Gastrocnemius medialis (tissue), 4 donors: ENCODE measurements at places on chromosomes 3 and 15. TPM values are rescaled to one million over a fixed set of nuclear protein-coding genes. Genes with fewer than 3 reads are reported as not detected.

The GOLGA8H gene
- total RNA-seq = not detected

DNA sequence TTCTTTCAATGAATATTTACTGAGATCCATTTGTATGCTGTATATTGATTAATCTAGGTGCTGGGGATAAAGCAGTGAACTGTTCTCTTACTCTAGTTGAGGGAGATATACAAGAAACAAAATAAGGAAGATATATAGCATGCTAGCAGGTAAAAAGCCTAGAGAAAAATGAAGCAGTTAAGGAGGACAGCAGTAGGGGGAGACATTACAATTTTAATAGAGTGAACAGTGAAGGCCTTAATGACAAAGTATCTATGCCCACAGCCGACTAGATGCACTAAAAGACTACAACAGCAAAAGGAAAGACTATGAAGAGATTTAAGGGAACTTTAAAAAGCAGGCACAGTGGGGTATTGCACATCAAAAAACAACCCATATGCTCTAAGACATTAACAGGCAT is 81.4 kb downstream of the XRN1 start:
- no peak overlapping the region for H3K27ac ChIP-seq
- H3K36me3 ChIP-seq = peaks cover 4% of the 10 kb centered on the region
- no peaks in the 10 kb centered on the region for H3K27me3 ChIP-seq
- no peaks in the 10 kb centered on the region for H3K4me1 ChIP-seq

The OXNAD1 gene
- 12.3 TPM for total RNA-seq

- no peak for DNase-seq
- no peak overlapping the region for H3K27ac ChIP-seq
- H3K27me3 ChIP-seq = no peaks in the 10 kb centered on the region
Measured at GRCh38 chr3:74789111-74789510, 174.7 kb upstream of the CNTN3 start.

The ZKSCAN7 gene
- total RNA-seq = 1.6 TPM

- H3K4me1 ChIP-seq = no peaks in the 10 kb centered on the region
- H3K4me3 ChIP-seq = no peak overlapping the region
- H3K36me3 ChIP-seq = no peaks in the 10 kb centered on the region
- no peak for DNase-seq
- H3K27me3 ChIP-seq = no peaks in the 10 kb centered on the region
- H3K27ac ChIP-seq = no peak overlapping the region
Measured at GRCh38 chr3:142273501-142273900, 48.1 kb upstream of the GK5 start.

GRCh38 chr3:60246361-60246760 is 1004.9 kb downstream of the FHIT start:
- no peaks in the 10 kb centered on the region for H3K4me1 ChIP-seq
- H3K27ac ChIP-seq = no peak overlapping the region
- H3K36me3 ChIP-seq = no peaks in the 10 kb centered on the region
- no peaks in the 10 kb centered on the region for H3K27me3 ChIP-seq

The GPR171 gene
- not detected for total RNA-seq

The ATP8B4 gene
- 1.7 TPM for total RNA-seq

The RETNLB gene
- total RNA-seq = not detected

DNA sequence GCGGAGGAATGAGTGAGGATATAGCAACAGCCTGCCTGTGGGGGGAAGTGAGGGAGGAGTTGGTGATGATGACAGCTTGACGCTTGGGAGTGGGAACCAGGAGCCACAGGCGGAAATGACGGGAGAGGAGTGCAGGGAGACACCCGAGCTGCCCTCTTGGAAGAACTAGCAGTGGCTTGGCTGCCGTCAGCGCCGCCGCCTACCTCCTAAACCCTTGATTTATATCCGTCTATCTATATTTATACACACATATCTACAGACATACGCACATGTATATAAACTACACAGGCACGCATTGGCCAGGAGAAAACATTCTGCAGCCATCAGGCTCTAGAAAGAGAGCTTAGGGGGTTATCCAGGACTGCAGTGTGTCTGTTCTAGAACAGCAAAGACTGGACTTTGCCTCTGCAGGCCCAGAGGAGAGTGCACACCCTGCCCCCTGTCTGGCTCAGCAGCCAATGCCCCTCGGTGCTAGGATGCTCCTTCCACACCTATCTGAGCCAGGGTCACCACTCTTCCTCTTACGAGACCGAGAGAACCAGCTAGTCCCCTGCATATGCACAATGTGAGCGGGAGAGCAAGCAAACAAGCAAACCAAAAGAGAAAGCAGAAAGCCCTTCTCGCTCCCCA is 45.3 kb upstream of the MAGEF1 start:
- peak; percentile 66 for DNase-seq
- peak overlapping the region; percentile 63 for H3K27ac ChIP-seq
- peak overlapping the region; percentile 2 for H3K4me3 ChIP-seq

The RTP3 gene
- not detected for total RNA-seq

- H3K4me1 ChIP-seq = no peaks in the 10 kb centered on the region
- no peak overlapping the region for H3K4me3 ChIP-seq
Measured at GRCh38 chr3:43434431-43434830, 148.1 kb downstream of the SNRK start.

GRCh38 chr3:128725547-128726022 is 398 bp upstream of the RAB7A start:
- H3K27me3 ChIP-seq = no peaks in the 10 kb centered on the region
- DNase-seq = no peak
- no peaks in the 10 kb centered on the region for H3K36me3 ChIP-seq
- peaks cover 39% of the 10 kb centered on the region for H3K4me1 ChIP-seq

DNA sequence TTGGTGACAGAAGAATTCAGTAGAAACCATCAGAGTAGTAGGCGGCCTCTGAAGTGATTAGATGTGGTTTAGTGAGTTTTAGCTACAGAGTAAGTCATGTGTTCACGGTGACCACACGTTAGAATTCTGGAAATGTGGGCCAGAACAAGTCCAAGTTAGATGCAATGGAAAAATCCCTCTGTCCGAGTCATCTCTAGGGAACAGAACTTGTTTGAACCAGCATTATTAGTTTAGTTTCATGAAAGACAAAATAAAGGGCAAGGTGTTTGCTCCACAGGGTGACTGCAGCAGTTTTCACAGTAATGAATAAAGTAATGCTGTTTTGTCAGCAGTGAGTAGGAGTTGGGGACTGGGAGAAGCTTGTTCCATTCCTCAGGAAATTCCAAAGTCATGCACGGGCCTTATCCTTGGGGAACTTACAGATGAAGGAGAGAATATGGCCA is 100.2 kb downstream of the CGNL1 start:
- no peaks in the 10 kb centered on the region for H3K36me3 ChIP-seq
- H3K27me3 ChIP-seq = no peaks in the 10 kb centered on the region
- H3K4me3 ChIP-seq = no peak overlapping the region
- DNase-seq = no peak
